NT2/D1 (cell line): ENCODE measurements at places on chromosomes 16 and 17.

DNA sequence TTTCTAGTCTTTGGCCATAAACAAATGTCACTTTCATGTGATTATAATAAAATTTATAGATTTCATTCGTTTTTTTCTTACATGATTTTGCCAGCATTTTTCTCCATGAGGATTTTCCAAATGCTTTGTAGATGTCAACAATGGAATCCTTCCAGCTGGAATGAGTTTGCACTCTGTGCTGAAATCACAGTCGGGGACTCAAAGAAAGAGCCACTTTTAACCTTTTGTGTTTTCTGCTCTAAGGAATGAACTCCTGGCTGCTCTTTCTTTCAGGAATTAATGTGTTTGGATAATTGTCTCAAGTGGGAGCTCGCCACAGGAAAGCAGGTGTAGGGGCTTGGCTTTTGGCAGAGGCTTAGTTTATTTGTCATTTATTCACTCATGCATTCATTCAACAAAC is 372.3 kb upstream of the SALL1 start:
- DNase-seq, result no peak

GRCh38 chr17:3688852-3689261 is 7.1 kb downstream of the P2RX5 start:
- DNase-seq, result no peak

DNA sequence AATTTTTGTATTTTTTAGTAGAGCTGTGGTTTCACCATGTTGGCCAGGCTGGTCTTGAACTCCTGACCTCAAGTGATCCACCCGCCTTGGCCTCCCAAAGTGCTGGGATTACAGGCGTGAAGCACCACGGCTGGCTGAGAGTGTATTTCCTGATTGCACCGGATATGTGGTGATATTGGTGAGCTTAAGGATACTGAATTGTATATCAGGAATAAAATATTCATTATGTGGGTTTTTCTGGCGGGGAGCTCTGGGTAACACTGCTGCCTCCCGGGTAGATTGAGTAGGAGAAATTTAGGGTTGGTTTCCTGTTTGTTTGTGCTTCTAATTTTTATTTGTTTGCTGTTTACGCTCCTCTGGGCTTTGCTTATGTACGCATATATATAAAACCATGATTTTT is 7.7 kb upstream of the TMEM98 start:
- DNase-seq, result no peak

DNA sequence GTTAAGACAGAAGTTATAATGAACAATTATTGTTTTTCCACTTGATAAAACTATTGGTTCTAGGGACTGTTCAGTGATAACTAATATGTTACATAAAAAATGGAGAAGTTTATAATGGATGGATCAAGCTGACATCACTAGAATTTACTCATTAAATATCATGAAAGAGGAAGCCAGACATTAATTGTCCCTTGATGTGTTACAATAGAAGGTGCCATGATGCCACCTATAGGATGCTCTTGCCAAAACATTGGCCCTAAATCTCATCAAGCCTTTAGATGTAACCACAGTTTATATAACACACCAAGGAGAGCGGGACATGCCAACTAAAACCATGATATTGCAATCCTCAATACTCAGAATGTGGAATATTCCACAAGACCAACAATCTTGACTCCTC is 147.9 kb upstream of the MON1B start:
- DNase-seq, result no peak

- DNase-seq, result no peak
Observed at GRCh38 chr16:88455610-88456355, 2.7 kb downstream of the ZFPM1 start.

- DNase-seq, result no peak
Observed at GRCh38 chr17:61416211-61416539, 16.5 kb downstream of the TBX2 start.

- no peak for DNase-seq
Observed at GRCh38 chr17:50192144-50192617, 9.2 kb downstream of the COL1A1 start.

DNA sequence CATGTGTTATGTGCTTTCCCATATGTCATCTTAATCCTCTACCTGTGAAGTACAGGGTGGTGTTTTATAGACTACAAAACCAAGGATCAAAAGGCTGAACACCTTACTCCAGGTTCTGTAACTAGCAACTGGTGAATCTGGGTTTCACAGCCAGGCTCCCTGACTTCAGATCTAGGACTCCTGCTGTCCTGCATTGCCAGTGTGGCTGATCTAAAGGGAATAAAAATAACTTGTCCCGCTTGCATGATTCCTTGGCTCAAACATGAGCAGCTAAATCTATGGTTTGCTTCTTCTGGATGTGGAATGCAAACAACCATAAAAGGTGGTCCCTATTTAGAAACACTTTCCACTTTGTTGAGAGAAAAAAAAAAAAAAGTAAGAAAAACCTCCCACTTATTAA is 3.7 kb upstream of the VWA3A start:
- no peak for DNase-seq

DNA sequence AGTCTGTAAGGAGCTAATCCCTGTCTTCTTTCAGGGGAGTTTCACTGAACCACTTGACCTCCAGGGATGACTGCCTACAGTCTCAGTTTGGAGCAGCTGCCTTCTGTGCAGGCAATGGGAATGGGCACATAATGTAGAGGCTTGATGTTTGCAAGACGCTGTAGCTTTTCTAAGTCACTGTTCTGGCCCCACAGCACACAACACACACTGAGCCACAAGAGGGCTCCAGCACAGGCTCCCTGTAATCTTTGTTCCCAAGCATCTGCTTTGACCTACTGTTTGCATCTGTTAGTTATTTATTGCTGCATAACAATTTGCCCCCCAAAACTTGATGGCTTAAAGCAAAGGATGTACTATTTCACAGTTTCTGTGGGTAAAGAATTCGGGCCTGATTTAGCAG is 419.0 kb upstream of the ASIC2 start:
- DNase-seq, result no peak

DNA sequence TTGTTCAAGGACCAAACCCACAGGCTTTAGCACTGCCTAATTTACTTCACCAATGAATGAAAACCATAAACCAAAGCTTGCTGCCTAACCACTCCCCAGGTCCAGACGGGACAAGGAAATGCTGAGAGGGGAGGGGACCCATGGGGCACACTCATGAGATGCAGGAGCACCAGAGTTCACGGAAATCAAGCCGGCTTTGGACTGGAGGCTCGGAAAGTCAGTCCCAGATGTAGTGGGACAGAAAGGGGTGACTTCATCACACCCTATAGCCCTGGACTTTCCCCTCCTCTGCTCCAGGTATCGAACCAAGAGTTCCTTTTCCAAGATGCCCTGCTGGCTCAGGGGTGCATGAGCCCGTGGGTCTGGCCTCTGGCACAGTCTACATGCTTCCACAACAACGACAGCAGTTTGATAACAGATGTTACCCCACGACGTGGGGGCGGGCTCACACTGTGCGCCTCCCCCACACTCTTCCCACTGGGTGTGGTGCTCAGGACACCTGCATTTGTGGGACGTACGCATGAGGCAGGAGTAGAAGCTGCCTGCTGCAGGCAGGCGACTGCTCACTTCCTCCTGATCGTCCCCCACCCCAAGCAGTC is 63.2 kb downstream of the AMFR start:
- no peak for DNase-seq

- DNase-seq, result no peak
Observed at GRCh38 chr17:58329810-58330537, 1.4 kb upstream of the TSPOAP1 start.

DNA sequence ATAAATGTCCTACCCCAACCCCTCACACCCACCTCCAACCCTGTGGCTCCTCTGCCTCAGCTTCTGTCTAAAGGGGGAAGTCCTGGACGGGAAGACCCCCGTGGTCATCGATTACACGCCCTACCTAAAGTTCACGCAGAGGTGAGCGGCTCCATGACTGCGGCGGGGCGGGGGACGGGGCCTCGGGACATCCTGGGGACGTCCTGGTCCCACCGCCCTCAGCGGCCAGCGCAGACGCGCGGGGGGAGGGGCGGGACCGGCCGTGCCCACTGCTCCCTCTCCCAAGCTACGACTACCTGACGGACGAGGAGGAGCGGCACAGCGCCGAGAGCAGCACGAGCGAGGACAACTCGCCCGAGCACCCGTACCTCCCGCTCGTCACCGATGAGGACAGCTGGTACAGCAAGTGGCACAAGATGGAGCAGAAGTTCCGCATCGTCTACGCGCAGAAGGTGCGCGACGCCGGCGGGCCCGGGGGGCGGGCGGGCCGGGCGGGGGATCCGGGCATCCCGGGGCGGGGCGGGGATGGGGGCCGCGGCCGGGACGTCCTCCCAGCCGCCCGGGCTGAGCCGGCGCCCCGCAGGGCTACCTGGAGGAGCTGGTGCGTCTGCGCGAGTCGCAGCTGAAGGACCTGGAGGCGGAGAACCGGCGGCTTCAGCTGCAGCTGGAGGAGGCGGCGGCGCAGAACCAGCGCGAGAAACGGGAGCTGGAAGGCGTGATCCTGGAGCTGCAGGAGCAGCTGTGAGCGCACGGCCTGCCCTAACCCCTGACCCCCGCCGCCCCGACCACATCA is 6.7 kb downstream of the RUNDC3A start:
- DNase-seq, result peak; percentile 28

- DNase-seq, result no peak
Observed at GRCh38 chr16:88841521-88842307, 15.0 kb downstream of the GALNS start.

- DNase-seq, result no peak
Observed at GRCh38 chr17:8227238-8227581, 16.8 kb upstream of the AURKB start.

GRCh38 chr17:20111538-20111937 is 102.4 kb downstream of the SPECC1 start:
- DNase-seq, result no peak

DNA sequence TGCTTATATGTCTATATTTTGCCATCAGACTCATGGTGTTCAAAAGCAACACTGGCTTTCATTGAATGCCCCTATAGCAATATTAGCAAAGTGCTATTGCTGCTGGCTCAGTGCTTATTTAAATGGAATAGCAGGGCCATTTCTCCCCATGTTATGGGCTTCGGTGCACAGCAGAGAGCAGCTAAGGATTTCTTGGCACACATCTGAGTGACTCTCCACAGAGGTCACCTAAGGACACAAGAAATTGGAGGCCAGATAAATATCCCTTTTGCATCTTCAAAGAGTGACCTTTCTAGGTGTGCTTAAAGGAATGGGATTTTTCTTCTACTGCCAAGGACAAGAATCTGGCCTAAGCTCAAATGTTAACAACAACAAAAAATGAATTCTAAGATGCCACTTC is 751.8 kb downstream of the CDH11 start:
- no peak for DNase-seq

DNA sequence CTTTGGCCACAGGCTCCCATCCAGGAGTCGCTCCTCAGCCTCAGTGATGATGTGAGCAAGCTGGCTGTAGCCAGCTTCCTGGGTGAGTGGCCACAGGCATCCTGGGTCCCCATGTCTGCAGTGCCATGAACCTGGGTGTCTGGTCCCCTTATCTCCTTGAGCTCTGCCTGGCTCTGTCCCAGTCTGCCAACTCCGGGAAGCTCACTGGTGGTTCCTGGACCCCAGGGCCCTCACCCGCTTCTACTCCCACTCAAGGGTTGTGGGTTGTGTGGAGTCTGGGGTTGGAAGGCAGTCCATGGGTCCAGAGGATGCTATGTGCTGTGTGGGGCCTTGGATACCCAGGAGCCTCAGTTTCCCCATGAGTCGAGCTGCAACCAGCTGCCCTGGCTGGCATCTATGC is 11.7 kb upstream of the SMIM5 start:
- no peak for DNase-seq

DNA sequence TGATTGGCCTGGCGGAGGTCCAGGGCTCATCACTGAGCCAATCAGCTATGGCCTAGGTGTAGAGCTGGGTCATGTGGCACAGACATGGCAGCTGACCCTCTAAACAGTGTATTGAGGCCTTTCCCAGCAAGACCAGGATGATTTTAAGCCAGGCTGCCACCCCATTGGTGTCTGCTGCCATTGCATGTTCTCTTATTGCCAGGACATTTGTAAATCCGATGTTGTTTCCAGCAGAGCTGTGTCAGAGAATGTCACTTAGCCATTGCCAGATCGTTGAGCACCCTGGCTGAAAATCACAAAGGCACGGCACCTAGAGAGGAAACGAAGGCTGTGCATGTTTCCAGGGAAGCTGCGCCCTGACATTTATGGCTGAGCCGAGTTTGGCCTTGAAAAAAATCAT is 33.4 kb downstream of the RBFOX1 start:
- DNase-seq, result no peak

- DNase-seq, result no peak
Observed at GRCh38 chr17:81741594-81742452, 29.7 kb downstream of the SLC25A10 start.

DNA sequence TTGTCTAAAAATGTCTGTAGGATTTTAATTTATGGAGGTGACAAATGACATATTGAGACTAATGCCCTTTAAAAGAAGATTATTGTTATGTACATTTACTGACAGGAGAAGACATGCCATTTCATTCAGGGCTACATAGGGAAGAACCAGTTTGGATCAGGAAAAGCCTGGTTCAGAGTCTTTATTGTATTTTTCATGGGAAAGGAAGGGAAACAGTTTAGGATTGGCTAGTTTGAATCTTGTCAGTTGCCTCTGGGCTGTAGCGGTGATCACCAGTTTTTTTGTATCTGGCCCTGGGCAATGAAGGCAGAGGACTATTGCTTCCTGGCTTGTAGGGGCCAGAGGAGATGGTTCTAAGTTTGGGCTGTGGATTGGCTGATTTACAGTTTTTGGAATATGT is 31.8 kb downstream of the NSRP1 start:
- no peak for DNase-seq

DNA sequence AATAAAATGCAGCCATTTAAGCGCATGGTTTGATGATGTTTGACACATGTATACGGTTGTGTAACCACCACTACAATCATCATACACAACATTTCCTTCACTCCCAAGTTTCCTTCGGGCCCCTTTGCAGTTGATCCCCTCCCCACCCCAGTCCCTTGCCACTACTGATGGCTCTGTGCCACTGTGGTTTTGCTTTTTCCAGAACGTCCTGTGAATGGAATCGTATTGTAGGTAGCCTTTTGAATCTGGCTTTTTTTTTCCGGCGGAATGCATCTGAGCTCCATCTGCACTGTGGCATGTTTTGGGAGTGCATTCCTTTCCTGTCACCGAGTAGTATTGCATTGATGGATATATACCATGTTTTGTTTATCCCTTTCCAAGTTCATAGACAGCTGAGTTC is 15.1 kb upstream of the MAP2K3 start:
- DNase-seq, result no peak

GRCh38 chr16:57374067-57374534 is 1.8 kb downstream of the CX3CL1 start:
- DNase-seq, result no peak

DNA sequence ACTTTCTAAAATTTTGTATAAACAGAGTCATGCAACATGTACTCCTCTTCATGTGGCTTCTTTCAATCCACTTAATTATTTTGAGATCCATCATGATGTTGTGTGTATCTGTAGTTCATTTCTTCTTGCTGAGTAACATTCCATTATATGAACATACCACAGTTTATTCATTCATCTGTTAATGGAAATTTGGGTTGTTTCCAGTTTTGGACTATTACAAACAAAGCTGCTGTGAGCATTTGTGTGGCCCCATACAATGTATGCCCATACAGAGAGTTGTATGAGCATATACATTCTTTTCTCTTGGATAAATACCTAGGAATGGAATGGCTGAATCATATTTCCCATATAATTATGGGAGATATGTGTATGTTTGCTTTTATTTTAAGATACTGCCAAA is 85.6 kb downstream of the CLEC16A start:
- no peak for DNase-seq
